ENCODE measurements at places on chromosomes 2 and 18. TPM values are rescaled to one million over a fixed set of nuclear protein-coding genes. Genes with fewer than 3 reads are reported as not detected.

DNA sequence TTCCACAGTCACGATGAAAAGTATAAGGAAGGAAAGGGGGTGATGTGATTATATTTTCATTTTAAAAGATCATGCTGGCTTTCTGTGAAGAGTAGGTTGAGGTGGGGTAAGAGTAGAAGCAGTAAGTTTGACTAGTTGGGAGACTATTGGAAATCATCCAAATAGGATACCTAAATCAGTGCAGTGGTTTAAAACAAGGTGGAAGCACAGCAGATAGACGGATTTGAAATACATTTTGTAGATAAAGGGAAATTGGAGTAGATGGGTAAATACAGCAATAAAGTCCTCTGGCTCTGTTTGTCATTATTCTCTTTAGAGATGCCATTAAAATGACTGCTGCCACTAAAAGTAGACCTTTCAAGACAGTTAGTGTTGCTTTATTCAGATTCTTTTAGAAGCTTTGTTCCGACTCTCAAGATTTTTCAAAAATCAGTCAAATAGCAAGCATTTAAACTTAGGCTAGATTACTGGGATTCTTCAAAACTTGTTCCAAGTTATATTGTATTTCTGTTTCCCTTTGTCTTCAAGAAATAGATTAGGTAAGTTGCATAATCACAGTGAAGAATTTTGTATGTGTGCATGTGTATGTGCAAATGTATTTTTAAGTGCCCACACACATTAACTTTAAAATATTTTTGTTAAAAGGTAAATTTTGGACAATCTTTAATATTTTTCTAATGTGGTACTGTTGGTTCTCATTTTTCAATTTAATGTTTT is 61.7 kb upstream of the DTNA start:
- no peak for DNase-seq

DNA sequence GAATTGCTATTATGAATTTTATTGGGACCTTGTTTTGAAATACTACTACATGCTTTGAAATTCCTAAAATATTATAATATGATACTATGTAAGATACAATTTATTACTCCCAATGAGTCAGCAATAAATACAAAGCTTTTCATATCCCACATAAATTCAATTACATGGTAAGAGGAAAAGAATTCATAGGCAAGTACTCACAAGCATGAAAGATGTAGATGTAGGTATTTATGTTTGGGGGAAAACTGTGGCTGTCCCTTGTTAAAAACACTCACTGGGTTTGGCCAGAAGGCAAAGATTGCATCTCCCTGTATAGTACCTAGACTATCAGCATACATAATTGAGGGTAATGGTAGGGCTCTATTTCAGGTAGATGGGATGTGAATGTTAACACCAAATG is 90.4 kb downstream of the MBD2 start:
- DNase-seq = no peak

UGT1A3 gene
- not detected for polyA plus RNA-seq

GRCh38 chr2:232666051-232666805 is 30.9 kb upstream of the GIGYF2 start:
- no peak for DNase-seq

GRCh38 chr18:34033968-34034367 is 190.7 kb downstream of the NOL4 start:
- no peak for DNase-seq

COL4A3 gene
- 11.1 TPM for polyA plus RNA-seq

C1QL2 gene
- not detected for polyA plus RNA-seq

TEKT4 gene
- 2.8 TPM for polyA plus RNA-seq

RMDN2 gene
- 8.6 TPM for polyA plus RNA-seq

Measured in right lung (tissue), 10 donors.